ENCODE measurements at places on chromosomes 2 and 18. TPM values are rescaled to one million over a fixed set of nuclear protein-coding genes. Genes with fewer than 3 reads are reported as not detected.

DNA sequence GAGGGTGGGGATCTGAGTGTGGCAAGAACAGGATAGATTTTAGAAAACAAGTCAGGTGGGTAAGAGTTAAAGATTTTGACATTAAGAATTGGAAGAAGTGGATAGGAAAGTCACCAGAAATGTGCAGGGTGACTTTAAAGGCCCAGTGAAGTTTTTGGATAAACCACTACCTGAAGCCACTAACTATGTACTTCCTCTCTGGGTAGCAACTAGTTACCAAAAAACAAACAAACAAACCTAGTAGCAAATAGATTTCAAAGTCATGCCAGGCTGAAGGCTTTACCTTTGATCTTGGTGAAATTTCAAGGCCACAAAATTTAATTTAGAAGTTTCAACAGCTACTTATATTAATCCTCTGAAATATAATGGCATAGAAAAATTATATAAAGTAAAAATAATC lies 42.5 kb downstream of the PSMA8 start:
- DNase-seq, result no peak

GRCh38 chr18:10661317-10661716 lies 135.5 kb downstream of the NAPG start:
- DNase-seq, result no peak

DNA sequence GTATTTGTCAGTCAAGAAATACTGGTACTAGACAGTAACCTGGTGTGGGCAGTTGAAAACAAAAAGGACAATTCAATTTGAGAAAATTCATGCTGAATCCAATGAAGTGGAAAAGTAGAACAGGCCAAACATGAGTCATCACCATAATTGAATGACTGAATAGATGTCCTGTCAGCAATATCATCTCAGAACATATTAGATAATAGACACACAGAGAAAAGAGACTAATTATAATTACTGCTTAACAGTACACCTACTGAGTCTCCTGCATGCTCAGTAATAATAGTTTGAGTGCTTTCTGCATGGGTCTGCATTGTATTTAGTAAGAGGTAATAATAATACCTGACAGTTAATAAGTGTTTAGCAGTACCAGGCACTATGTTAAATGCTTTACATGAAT lies 138.6 kb upstream of the ZC3H15 start:
- DNase-seq, result no peak

The MAP2 gene
- total RNA-seq, result 4.1 TPM
